ENCODE measurements at places on chromosomes 7 and 10.

- DNase-seq, result no peak
Observed at GRCh38 chr7:139916717-139917395, 87.8 kb downstream of the TBXAS1 start.

GRCh38 chr7:91240376-91240941 lies 23.8 kb upstream of the FZD1 start:
- peak; percentile 72 for DNase-seq

DNA sequence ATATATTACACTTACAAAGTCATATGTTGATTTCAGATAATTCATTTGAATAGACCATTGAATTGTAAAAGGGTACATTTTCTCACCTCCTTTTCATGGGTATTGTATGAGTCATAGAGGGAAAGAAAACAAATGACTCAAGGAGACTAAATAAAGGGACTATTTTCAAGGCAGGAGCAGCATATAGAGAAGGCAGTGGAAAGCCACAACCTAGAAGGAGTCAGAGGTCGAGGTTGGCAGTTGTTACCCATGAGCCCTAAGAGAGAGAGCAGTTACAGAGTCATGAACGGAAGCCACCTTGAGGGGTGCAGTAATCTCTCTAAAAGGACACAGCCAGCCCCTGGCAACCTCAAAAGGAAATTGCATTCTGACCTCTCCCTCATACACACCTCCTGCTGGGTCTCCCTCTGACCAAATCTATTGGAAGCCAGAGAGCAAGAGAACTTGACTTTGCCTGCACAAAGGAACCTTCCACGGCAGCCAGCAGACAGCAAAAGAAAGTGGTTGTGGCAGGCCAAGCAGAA lies 137.9 kb downstream of the GRM8 start:
- DNase-seq, result peak; percentile 9

DNA sequence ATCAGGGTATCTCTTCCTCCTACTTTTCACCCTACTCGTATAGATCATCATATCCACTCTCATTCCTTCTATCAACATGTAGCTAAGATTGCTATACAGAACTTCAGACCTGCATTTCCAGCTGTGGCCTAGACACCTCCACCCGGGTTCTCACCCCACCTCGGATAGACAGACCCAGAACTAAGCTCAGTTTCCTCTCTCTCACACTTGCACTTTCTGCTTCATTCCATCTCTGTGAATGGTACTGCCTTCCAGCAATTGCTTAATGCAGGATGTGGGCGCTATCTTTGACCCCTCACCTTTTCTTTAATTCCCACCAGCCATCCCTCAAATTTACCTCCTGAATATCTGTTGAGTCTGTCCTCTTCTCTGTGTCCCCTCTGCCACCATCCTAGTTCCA lies 35.7 kb downstream of the AGK start:
- no peak for DNase-seq

DNA sequence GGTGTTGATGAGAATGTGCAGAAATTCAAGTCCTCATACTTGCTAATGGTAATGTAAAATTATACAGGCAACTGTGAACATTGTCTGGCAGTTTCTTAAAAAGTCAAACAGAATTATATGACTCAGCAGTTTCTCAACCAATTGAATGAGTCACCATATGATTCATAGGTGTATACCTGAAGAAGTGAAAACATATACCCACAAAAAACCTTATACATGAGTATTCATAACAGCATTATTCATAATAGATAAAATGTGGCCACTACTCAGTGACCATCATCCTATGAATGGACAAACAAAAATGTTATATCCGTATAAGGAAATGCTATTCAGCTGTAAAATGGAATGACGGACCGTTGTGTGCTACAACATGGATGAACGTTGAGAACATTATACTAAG lies 253.5 kb downstream of the MALRD1 start:
- peak; percentile 70 for DNase-seq

DNA sequence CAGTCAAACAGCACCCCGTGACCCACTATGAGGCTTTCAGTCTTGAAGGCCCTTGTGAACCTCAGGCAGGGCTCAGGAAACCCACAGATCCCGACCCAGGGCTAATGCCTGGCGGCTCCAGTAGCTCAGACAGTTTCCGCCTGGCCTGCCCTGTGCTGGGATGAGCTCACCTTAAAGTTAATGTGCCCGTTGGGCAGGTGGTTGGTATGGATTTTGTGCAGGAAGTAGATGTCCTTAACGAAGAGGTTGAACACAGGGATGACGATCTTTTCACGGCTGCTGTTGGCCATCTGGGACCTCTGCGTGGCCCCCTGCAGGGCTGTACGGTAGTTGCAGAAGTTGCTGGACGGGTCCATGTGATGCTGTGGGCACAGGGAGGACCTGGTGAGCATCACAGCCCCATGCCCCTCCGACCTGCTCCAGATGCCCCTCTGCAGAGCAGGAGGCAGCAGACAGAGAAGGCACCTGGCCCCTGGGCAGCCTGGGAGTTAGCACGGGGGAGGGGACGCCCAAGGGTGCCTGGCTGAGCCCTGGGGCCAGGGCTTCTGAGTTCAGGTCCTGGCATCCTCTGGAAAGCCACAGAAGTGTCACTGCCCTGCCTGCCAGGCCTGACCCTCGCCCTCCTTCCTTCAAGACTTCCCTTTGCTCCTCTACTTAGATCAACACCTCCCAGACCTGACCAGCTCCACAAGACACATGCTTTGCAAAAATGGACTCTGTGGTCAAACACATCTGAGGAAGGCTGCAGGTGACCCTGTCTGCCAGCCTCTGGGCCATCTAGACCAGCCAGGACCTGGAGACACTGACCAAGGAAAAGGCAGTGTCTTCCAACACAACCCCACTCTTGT lies 59.8 kb downstream of the CSGALNACT2 start:
- peak; percentile 34 for DNase-seq

GRCh38 chr7:143381427-143382125 lies 431 bp downstream of the ZYX start:
- DNase-seq, result peak; percentile 85

DNA sequence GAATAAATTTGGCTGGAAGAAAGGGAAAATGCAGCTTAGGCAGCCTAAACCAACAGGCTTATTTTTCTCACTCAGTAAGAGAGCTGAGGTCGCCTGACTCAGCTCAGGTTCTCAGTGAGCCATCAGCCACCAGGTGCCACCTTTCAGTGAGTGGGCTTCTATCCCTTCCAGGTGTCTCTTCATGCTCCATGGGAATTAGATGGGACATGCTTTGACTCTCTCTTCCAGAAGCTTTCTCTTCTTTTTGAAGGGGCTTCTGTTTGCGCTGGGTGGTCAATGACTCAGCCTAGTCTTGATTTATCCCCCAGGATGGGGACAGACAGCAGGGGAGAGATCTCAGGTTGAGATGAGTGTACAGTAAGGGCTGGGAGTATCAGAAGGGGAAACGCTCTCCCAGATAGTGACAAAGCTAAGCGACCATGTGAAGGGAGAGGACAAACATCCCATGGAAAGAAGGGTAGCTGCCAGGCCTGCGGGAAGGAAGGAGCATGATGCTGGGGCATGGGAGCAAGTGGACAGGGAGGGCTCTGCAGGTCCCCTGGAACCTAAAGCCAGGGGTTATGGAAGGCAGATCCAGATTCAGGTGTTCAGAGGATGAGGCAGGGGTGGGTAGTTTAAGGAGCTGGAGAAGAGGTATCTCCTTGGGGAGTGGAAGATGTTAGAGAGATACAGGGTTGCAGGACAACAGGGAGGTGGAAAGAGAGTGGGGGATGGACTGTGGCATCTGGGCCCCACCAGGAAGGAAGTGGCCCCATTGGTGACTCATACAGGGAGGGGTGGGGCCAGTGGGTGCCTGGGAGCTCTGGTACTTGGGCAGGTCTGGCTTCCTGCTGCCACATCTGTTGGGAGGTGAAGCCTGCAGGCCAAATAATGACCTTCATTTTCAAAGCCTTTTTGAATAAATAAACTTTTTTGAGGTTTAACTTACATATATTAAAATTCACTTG lies 32.5 kb downstream of the OGDH start:
- peak; percentile 90 for DNase-seq

DNA sequence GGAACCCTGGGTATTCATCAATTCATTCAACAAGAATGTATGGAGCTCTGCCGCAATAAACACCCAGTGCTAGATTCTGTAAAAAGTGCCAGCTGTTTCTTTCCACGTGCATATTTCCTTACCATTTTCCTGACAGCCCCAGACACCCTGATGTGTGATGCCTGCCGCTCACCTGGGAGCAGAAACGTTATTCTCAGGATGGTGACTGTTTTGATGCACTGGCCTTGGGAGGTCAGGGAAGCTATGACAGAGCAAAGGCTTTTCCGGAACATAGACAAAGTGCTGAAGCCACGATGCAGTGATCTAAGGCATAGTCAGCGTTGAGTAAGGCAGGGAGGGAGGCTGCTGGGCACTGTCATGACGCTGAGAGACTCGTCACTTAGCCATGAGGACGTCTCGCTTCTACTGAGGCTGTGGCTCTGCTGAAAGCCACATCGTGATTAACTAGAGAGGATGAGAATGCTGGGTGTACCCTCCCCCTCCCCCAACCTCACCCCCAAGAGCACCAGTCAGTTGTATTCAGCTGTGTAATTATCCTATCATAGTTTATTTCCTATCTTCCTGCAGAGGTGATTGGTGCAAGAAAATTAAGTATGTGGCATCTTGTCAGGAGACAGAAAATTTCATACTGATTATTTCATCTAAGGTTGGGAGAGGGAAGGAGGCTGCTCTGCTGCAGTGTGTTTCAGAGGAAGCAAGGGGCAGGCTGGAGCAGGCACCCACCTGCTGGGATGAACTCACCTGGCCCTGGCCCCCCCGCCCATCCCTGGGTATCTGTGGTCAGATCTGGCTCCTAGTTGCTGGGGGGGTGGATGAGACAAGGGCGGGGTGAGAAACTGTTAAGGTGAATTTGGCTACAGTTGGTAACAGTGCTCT lies 48.8 kb upstream of the SMNDC1 start:
- DNase-seq, result peak; percentile 63

- DNase-seq, result no peak
Observed at GRCh38 chr10:88466786-88467185, 116.3 kb downstream of the RNLS start.

DNA sequence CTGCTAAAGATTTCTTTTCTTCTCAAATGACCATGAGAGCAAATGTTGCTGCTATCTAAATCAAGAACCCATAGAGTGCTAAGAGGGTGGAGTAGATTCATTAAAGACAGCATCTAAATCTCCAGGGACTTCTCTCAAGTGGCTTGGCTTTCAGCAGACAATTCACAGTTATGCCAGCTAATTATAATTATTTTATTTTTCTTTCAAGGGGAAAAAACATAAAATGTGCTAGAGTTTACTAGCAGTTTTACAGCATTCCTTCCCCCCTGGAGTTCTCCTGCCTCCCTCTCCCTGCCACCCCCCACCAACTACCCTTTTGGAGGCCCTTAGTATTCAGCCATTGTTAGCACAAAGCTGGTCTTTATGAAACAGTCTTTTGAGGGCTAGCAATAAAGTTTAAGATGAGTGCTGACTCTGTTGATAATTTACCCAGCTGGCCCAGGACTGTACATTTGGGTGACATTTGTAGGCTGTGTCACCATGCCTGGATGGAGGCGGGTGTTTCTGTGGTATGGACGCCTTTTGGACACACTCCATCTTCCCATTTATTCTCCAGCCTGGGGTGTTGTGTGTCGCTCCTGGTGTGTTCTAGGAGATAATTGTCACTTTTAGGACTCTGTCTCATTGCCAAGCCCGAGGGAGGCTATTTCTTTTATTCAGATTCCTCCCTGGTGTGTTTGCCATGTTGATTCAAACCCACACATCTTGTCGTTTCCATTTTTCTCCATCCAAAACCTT lies 160.2 kb downstream of the CREB5 start:
- no peak for DNase-seq

- DNase-seq, result no peak
Observed at GRCh38 chr10:132776186-132776585, 9.8 kb downstream of the NKX6-2 start.

- no peak for DNase-seq
Observed at GRCh38 chr7:136868496-136869000, at the start of gene CHRM2. CHRM2 (plus strand) TSS chr7:136868652; CDS start chr7:137014866, 146,214 bp downstream.

- DNase-seq, result peak; percentile 96
Observed at GRCh38 chr7:44072364-44073231, 7.2 kb upstream of the PGAM2 start.

DNA sequence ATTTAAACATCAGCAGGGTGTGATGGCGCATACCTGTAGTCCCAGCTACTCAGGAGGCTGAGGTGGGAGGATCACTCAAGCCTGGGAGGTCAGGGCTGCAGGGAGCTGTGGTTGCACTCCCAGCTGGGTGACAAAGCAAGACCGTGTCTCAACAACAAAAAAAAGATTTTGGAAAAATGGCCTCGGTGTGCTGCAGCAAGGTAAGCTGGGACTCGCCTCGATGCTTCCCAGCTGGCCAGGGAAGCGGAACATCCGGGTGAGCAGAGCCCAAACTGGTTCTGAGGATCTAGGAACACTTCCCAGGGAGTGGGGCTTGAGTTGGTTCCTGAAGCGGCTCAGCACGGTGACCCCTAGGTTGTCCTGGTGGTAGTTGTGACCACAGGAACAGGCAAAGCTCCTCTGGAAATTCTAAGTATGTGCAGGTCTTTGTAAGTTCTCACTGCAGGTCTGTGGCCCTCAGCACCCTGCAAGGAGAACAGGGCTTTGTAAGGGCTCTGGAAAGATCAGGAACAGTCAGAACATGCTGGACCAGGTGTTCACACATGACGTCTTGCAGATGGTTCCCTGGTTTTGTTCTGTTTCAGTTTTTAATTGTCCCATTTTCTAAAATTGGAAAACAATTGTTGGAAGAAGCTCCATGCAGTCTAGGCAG lies 38.6 kb upstream of the ZMIZ2 start:
- no peak for DNase-seq

- no peak for DNase-seq
Observed at GRCh38 chr10:12712293-12712983, 289.1 kb downstream of the CCDC3 start.

DNA sequence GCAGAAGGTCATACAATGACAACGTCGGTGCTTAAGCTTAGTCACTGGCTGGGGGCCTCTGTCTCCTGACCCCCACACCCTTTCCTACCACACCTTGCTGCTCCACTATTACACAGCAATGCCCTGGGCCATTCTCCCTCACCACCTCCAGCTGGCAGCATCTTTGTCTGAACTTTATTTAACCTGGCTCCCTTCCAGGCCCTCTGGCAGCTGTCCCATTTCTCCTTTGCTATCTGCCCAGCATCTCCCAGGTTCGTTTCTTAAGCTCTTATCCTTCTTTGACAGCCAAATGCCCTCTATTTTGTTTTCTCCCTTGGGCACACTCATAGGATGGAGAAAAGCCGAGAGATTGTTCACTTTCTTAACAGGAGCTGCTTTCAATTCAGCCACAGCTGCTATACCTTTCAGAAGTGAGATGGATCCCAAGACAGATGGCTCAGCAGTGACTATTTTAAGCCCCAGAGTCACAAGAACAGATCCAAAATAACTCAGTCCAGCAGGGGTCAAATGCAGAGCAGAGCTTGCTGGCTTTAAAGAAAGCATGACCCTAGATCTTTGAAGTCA lies 1277.1 kb upstream of the AUTS2 start:
- DNase-seq, result peak; percentile 31

Data from MCF 10A (cell line).